ENCODE measurements at places on chromosomes 2 and 18.

DNA sequence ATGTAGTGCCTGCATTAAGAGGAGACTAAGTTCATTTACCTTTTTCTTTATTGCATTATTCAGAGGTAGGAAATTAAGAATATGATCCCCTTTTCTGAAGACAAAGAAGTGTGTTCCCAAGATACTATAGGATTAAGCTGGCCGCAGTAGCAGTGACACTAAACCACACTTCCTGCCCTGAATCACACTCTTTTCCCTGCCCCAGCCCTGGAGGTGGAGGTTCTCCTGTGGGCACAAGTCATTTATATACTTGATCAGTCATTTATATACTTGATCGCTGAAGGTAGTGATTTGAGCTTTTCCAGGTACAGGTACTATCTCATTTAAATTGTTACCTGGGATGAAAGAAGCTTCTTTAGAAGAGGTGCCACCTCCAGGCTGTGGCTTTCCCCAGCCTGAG is 78.6 kb downstream of the ARMC9 start:
- no peak for DNase-seq

GRCh38 chr2:221451862-221452788 is 120.0 kb downstream of the EPHA4 start:
- DNase-seq = no peak

DNA sequence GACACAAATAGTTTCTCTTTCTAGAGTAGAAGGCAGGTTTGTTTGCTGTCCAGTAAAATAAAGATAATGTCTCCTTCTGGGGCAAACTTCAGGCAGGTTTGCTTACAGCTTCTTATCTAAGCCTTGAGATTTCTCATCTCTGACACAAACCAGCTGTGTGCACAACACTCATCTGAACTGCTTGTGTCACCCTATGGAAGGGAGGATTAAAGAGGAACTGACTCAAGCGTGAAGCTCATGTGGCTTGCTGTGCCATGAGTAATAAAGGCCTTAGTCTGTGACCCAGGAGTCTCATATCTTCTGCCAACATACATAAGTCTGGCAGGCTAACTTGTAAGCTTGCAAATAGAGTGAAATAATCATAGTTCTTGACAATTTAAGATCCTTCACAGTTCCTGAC is 24.2 kb upstream of the CPO start:
- DNase-seq = no peak

GRCh38 chr2:168456521-168457189 is 583 bp downstream of the CERS6 start:
- no peak for DNase-seq

- no peak for DNase-seq
Observed at GRCh38 chr2:149814049-149814448, 226.5 kb upstream of the MMADHC start.

- no peak for DNase-seq
Observed at GRCh38 chr18:53710080-53710479, 514.4 kb downstream of the MBD2 start.

DNA sequence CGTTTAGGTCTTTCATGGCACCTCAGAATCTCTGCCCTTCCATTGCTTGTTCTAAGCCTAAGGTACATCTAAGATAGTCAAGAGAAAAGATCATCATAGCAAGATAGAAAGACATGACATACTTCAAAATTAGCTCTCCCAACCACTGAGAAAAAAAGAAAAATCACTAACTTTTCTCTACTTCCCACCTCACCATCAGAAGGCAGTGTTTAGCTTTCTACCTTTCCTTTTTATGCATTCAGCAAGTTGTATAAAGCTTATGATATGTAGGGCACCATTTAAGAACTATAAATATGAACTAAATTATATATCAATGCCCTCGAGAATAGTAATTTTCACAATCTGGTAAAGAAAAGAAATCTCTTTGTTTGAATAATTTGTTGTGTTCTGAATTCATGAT is 331.8 kb upstream of the VWC2L start:
- no peak for DNase-seq

- DNase-seq = no peak
Observed at GRCh38 chr2:189221811-189222467, 42.4 kb upstream of the COL5A2 start.

DNA sequence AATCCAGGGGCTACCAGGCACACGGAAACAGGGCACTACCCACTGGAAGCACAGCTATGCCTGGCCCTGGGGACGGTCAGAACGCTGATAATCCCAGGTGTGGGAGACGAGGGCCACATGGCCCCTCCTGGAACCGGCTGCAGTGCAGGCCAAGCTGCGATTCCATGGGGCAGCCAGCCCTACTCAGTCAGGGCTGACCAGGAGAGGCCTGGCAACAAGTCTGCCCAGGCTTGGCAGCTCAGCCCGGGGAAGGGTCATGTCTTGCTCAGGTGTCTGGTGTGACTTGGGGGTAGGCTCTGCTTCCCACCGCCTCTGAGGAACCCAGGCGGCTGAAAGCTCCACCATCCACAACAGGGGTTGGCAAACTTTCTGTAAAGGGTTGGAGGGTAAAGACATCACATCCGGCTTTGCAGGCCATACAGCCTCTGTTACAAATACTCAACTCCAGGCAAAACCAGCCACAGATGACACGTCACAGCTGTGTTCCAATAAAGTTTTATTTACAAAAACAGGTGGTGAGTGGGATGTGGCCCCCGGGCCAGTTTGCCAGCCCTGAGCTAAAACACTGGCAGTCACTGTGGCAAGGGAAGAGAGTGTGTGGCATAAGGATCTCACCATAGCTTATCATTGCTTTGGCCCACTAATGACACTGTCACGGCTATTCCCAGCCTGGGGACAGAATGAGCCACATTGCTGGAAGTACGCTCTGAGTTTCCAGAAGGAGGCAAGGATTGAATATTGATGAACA is 85.2 kb downstream of the NDUFA10 start:
- DNase-seq = no peak

GRCh38 chr2:153071090-153071489 is 352.7 kb downstream of the ARL6IP6 start:
- no peak for DNase-seq

GRCh38 chr2:101114815-101115214 is 36.4 kb downstream of the TBC1D8 start:
- no peak for DNase-seq

GRCh38 chr2:121558329-121558728 is 27.6 kb downstream of the RNU4ATAC start:
- no peak for DNase-seq

- no peak for DNase-seq
Observed at GRCh38 chr18:65282096-65282495, 468.7 kb upstream of the CDH7 start.

- DNase-seq = no peak
Observed at GRCh38 chr18:44887227-44887631, 206.5 kb downstream of the SETBP1 start.

GRCh38 chr18:9968081-9968848 is 54.4 kb downstream of the VAPA start:
- DNase-seq = no peak

DNA sequence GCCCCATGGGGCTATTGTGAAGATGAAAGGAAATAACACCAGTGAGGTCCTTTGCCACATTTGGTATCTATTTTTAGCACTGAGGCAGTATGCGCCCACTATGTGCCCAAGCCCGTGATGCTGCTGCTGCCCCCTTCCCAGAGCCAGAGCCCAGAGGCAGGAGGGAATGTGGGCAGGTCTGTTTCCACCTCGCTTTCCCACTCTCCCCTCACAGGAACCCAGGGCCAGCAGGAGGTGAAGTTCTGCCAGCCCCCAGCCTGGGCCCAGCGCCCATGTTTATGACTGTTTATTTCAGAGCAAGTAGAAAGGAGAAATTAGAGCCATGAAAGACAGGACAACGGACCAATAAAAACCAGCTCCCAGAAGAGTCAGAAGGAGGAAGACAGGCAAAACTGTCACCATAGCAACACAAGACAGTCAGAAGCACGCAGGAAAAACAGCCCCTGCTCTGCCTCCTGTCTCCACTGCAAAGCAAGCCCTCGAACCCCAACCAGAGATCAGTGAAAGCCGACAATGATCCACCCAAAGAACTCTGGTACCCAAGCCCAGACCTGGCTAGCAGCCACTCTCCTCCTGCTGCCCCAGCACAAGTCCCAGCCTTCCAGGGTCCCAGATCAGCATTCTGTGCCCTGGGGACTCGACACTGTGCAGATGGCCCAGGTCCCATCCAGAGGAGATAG is 1.4 kb downstream of the CYRIA start:
- peak; percentile 85 for DNase-seq

- DNase-seq = no peak
Observed at GRCh38 chr18:24567199-24567598, 106.8 kb downstream of the HRH4 start.

DNA sequence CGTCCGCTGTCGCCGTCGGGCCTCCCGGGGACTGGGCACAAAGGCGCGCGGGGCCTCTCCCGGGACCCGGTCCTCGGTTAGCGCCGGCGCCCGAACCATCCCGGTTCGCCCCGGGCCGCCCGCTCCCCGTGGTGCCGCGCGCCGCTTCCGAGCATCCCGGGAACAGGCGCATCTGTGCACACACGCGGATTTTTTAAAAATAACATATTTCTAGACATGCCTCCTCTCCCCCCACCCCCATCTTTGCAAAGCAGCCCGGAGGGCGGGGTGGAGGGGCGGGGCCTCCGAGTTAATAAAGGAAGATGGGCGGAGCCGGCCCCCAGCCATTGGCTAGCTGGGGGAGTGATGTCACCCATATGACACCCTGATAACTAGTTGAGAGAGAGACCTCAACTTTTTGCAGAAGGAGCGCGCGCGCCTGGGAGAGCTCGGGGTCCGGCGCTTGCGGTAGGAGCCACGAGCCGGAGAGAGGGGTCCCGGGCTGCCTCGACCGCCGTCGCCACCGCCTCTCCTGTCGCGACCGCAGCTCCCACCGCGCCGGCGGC is at the start of gene SOX11:
SOX11 (plus strand) TSS at position 400 of the 545 bp plus-strand sequence. CDS start 338 bp downstream, outside the sequence.
- DNase-seq = peak; percentile 53

- DNase-seq = no peak
Observed at GRCh38 chr2:149185942-149186490, 144.4 kb upstream of the LYPD6 start.

- DNase-seq = no peak
Observed at GRCh38 chr18:53991805-53992204, 232.7 kb downstream of the MBD2 start.

- DNase-seq = no peak
Observed at GRCh38 chr2:146451972-146452371, 1392.9 kb upstream of the ACVR2A start.

GRCh38 chr2:1488851-1489250 is 75.6 kb downstream of the TPO start:
- DNase-seq = no peak

GRCh38 chr2:241154915-241155314 is 4.6 kb downstream of the PPP1R7 start:
- DNase-seq = no peak

DNA sequence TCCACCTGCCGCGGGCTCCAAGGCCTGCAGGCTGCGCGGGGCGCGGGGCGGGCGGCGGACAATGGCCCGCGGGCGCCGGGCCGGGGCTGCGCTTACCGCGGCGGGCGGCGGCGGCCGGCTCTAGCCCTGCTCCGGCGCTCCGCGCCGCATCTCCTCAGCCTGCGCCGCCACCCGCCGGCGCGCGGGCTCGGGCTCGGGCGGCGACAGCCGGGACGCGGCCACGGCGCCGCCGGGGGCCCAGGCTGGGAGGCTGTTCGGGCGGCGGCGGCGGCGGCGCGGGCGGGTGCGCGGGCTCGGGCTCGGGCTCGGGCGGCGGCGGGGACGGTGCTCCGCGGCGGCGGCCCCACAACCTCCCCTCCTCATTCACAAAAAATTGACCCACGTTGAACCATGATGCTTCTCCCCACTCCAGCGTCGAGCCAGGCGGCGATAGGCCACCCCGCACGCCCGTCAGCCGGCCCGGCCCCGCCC is at the start of gene HDAC4:
HDAC4 (minus strand) TSS at position 425 of the 471 bp plus-strand sequence. CDS start 48,321 bp downstream, outside the sequence.
- DNase-seq = no peak

DNA sequence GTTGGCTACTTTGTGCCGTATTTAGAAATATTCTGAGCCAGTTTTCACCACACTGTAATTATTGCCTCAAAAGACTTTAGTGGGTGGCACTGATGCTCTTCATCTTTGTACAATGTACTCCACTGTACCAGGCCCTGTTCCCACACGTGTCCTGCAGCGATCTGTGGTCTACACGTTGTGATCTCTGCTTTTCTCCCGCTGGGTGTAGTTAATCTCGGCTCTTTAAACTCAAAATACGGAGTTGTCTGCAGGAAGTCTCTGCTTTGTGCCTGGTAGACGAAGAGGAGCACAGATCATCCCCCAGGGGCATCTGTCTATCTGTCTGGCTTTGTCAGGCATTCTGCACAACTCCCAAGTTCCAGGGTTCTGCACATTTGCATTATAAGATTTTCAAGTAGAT is 12.1 kb upstream of the GREB1 start:
- DNase-seq = no peak

DNA sequence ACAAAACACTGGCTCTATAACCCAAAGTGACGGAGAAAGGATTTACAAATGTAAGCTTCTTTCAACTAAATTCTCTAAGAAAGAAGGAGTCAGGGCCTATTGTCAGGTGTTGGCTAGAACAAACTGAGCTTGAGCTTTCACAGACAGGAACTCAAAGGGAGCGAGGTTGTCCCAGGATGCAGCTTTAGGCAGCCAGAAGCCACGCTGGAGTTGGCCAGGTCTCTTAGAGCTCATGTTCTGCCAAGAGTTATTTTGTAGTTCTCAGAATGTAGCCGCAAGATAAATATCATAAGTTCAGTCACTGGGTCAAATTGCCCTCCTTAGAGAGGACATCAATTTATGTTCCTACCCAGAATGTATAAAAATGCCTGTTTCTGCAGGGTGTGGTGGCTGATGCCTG is 54.1 kb upstream of the GREB1L start:
- no peak for DNase-seq

DNA sequence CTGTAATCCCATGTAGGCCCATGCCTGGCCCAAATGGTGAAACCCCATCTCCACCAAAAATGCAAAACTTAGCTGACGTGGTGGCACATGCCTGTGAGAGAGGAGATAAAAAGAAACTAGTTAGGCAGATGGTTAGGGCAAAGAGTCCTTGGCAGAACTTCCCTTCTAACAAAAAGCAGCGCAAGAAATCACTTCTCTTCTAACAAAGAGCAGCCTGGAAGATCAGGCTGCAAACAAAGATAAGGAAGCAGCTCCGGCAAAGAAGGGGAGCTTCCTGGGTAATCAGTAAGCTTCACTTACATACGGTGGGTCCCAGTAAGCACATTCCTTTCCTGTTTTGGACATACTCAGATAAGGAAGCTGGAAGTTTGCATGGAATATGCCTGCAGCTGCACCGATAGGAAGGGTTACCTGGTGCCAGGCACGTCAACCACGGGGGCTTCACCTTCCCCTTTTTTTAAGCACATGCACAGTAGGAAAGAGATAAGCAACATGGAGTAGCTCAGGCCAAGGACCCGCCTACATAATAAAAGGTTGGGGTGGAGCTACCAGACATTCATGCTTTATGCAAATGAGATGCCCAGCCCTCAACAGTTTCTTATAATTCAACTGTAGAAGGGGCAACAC is 61.0 kb upstream of the SLC25A52 start:
- DNase-seq = no peak

DNA sequence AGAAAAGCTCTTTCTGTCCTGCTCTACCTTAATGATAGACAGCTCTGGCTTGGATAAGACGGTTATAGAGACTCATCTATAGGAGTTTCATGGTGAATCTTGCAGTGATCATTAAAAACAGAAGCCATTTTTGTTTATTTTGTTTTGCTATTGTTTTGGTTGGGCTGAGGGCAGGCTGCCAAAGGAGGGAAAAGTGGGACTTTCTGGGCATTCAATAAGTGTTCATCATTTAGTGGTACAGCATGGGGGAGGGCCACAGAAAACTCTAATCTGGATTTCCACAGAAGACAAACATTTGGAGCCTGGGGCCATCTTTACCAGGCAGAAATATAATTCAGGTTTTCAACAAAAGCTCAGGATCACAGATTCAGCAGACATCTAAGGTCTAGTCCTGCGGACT is 62.4 kb upstream of the EFEMP1 start:
- DNase-seq = no peak

GRCh38 chr2:234559609-234560008 is 62.7 kb upstream of the ARL4C start:
- DNase-seq = no peak

- no peak for DNase-seq
Observed at GRCh38 chr2:106193690-106193976, 468 bp downstream of the UXS1 start.

Data from hippocampal formation (tissue), 2 donors.